ENCODE measurements at places on chromosomes 3 and 15.
A peak's percentile ranks its signal among the peaks of the same experiment; 100 is the strongest.

GRCh38 chr3:39937315-39937714 is 127.9 kb downstream of the MYRIP start:
- DNase-seq = no peak

DNA sequence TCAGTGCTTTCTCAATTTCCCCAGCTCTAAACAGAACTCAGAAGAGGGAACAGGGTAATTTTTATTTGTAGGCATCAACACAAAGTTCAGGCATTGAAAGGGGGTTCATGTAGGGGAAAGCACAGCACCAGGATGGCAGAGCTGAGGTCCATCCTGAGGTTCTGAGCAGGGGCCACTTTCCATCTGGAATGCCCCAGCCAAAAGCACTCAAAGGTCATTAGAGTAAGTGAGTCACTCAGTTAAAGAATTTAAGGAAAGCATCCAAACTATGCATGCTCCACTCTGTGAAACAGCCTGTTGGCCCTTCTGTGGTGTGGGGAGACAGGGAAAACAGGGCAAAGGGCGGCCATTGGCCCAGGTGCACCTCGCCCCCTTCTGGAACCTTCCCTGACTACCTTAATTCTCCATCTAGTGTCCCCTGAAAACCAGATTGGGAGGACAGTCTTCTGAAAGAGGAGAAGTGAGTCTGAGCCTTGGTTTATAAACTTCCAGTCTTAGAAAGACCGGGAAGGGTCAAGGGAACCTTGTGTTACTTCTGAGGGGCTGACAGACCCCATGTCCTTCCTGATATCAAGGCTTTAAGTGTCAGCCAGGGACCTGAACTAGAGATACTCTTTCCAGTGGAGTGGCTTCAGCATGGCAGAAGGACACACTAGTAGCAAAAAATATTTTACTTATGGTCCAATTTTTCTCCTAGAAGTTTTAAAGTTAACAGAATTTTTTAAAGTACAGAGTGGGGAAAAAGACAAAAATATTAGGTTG is 133.3 kb downstream of the MYLK start:
- DNase-seq = peak; percentile 80

- DNase-seq = no peak
These were observed 284.1 kb downstream of the FHIT start for GRCh38 chr3:60967141-60967540.

GRCh38 chr3:146466604-146467003 is 2.8 kb downstream of the PLSCR2 start:
- no peak for DNase-seq

DNA sequence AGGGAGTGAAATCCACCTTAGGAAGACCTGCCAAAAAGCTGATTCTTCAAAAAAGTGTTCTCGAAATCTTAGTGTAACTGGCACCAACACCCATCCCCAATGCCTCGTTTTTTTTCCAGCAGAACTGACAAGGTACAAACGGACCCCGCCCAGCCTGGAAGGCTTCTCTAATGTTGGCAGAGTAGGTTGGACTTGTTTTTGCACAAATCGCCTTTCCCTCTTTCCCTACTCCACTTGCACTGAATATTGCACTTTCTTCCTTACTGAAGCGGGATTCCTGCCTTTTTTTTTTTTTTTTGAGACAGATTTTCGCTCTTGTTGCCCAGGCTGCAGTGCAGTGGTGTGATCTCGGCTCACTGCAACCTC is 544 bp upstream of the TIMMDC1 start:
- peak; percentile 48 for DNase-seq

- DNase-seq = no peak
These were observed 228.0 kb downstream of the XXYLT1 start for GRCh38 chr3:195042743-195043606.

DNA sequence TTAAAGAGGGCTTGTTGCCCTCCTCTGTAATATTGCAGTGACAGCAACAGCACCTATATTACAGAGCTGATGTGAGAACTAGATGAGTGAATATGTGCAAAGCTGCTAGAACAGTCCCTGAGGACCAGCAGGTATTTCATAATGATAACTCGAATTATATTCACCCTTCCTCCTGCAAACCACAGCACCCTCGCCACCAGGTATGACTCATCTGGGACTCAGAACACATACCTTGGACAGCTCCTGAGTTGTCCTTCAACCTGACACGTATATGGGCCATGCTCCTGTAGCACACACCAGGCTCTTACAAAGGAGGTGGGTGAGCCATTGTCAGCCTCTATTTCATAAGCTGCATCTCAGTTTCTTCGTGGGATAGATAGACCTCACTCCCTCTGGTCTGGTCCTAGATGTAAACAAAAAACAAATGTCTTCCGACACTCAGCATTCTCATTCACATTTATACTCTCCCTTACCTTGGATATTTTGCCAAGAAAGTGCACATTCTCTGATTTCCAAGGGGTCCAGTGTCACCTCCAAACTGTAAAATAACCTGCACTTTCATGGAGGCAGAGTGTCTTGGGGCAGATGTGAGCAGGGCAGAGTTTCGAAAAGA is 124.5 kb downstream of the TLE3 start:
- peak; percentile 25 for DNase-seq

DNA sequence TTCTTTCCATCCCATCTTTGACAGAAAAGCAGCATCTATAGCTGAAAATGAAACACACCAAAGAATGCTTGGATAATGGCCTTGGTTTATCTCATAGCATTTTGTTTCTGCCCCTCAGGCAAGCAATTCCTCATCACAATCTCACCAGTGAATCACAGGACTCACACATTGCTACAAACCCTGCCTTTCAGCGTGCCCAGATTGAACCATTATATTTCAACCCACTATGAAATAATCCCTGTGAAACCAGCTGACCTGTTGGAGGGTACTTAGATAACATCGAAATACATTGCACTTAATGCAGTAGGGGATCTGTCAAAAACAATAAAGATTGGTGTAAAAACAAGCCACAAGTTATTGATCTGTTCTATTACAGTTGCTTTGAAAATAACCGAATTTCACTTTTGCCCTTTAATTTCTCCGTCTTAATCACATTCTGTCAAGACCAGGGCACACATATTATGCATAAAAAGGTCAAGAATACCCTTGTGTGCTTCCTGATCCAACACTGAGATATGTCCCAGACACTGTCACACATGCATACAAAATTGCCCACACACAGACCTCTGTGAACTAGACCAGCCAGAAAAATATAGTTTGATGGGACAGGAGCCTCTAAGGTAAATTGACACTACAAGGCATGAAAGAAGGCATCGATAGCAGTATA is 839.8 kb downstream of the NTRK3 start:
- DNase-seq = no peak

GRCh38 chr15:31448635-31448979 is 122.0 kb downstream of the KLF13 start:
- no peak for DNase-seq
